Heart right ventricle (tissue), 16 donors: ENCODE measurements at places on chromosomes 1 and 21. TPM values are rescaled to one million over a fixed set of nuclear protein-coding genes. Genes with fewer than 3 reads are reported as not detected.

- DNase-seq: no peak
Observed at GRCh38 chr1:224472806-224473205, 38.2 kb upstream of the WDR26 start.

- no peak for DNase-seq
Observed at GRCh38 chr1:239706245-239706892, 320.0 kb downstream of the CHRM3 start.

- DNase-seq: no peak
Observed at GRCh38 chr21:42112857-42113256, 41.7 kb downstream of the UMODL1 start.

- DNase-seq: no peak
Observed at GRCh38 chr1:44907893-44908292, 64.8 kb upstream of the PTCH2 start.

GRCh38 chr1:209618756-209619420, 33.3 kb downstream of the LAMB3 start:
- DNase-seq: peak; percentile 54

GRCh38 chr1:7229696-7230631, 444.7 kb downstream of the CAMTA1 start:
- no peak for DNase-seq

- peak; percentile 74 for DNase-seq
Observed at GRCh38 chr1:85464497-85465098, 361 bp downstream of the DDAH1 start.

DNA sequence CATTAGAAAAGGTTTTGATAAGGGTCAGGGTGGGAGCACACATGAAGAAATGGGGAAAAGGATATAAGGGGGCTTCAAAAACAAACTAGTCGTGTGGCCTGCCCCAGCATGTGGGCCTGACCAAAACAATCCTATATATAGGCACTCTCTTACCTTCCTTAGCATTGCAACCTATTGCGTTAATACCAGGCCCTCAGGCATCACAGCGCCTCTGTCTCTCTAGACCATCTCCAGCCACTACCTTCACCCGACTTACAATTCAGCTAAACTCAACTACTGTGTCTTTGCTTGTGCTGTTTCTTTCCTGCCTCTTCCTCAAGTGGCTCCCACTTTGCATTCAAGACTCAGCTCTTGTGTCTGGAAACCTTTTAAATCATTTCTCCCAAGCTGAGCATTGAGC, 47.0 kb upstream of the GJA5 start:
- DNase-seq: no peak

DNA sequence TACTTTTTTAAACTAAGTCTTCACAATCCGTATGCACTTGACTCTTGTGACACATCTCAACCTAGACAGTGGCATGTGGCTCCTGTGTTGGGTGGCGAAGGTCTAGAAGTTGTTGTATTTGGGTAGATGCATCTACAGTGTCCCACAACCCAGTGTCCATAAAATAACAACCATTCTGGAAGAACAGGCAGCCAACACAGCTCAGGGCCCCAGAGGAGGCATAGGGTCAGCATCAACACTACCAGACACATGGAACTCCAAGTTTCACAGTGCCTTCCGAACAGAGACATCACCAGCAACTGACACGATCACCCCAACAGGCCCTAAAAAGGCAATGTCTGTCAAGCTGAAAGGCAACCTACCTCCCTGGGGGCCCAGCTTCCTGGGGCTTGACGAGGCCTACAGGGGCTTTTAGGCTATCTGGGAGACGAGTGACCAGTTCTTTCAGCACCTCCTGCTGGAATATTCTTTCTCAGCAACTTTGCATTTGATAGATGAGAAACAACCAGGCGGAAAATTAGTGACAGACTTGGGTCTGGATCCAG, 5.6 kb downstream of the SH3BP5L start:
- DNase-seq: no peak

- no peak for DNase-seq
Observed at GRCh38 chr1:22542886-22543285, 20.4 kb upstream of the EPHA8 start.

- DNase-seq: no peak
Observed at GRCh38 chr1:65196926-65197325, 48.9 kb downstream of the AK4 start.

DNA sequence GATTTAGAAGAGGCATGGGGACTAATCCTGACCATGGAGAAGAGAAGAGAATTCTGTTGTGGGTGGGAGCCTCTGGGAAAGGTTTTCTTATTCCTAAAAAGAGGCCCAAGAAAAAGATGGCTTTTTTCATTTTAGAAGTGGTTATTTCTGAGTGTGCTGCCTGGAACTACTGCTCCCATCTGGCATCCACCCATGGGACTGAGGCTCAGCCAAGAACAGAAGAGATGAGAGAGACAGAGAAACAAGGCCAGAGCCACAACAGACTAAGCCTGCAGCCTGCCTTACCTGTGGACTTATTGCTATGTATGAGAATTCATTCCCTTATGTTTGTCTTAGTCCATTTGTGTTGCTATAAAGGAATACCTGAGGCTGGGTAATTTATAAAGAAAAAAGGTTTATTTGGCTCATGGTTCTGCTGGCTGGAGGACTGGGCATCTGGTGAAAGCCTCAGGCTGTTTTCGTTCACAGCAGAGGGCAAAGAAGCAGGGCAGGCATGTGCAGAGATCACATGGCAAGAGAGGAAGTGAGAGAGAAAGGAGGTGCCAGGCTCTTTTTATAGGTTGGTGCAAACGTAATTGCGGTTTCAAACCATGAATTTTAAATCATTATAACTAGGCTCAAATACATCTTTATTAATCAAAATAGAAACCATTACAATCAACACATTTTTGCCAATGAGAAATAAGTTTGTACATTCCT, 57.5 kb upstream of the PRDM2 start:
- DNase-seq: no peak

DNA sequence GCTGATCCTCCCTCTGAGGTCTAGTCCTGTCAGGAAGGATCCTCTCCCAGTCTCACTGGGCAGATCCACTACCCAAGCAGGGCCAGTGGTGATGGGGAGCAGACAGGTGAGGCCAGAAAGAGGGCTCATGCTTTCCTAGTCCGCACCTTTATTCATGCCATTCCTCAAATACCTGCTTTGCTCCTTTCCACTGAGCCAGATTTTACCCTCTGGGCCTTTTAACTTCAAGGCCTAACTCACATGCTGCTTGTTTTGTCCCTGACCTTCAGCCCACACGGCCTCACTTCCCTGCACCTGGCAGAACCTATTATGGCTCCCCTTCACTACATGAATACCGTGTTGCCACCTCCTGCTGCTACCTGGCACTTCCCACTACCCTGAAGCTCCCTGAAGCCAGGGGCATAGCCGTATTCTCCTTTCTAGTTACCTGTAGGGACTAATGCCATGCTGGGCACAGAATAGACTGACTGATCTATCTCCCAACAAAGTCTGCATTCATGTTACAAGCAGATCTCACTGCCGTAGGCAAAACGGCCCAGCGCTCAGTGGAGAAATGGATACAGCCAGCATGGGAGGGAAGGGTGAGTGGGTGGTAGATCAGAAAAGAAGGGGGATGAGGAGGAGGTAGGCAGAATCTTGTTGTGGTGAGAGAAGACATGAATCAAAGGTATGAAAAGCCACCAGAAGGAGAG, 36.1 kb upstream of the GOLT1A start:
- no peak for DNase-seq

NMNAT2 gene
- 4.0 TPM for total RNA-seq

TP53BP2 gene
- 16.2 TPM for total RNA-seq

BARHL2 gene
- not detected for total RNA-seq

FCRL5 gene
- not detected for total RNA-seq

ERVH48-1 gene
- total RNA-seq: not detected

LCE3D gene
- total RNA-seq: not detected

ACAP3 gene
- 26.3 TPM for total RNA-seq

SLC37A1 gene
- total RNA-seq: 5.7 TPM

FCRL6 gene
- not detected for total RNA-seq
